Stimulated activated CD8-positive, alpha-beta memory T cell treated with anti-CD3 and anti-CD28 coated beads, Interleukin-7, amount 100 ng/mL, for 1 hour (primary cell): ENCODE measurements at places on chromosomes 2 and 18.

GRCh38 chr2:181614874-181615638 is 41.8 kb downstream of the CERKL start:
- DNase-seq, result no peak

- no peak for DNase-seq
Measured at GRCh38 chr2:10019602-10020400, 23.5 kb upstream of the KLF11 start.

DNA sequence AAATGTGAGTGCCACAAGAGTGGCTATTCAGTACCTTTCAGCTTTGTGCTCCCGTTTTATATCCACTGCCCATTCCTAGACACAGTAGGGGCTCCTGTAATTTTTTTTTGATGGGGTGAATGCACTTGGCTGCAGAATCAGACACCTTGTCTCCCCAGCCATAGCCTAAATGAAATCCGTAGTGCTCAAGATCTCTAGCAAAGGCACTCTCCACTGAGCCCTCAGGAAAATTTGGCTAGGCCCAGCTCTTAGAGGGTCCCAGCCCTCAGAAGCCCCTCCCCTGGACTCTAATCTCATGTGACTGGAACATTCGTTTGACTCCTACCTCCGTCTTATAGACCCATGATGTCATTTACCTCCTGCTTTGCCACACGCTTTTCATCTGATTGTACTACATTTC is 323.9 kb downstream of the SMAD2 start:
- DNase-seq, result no peak

DNA sequence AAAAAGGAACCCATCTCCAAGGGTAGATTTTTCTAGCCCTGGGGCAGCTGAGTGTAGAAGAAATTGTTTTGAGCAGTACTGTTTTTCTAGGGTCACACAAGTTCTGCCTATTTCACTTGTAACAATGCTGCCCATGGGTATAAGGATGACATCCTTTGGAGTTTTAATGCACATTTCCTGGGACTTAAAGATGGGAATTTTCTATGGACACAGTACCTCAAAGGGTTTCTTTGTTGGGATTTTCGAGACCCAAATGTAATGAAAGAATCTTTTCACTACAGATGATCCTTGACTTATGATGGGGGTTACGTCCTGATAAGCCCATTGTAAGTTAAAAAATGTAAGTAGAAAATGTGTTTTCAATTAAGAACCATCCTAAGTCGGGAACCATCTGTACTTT is 31.8 kb downstream of the CDC42EP3 start:
- no peak for DNase-seq

DNA sequence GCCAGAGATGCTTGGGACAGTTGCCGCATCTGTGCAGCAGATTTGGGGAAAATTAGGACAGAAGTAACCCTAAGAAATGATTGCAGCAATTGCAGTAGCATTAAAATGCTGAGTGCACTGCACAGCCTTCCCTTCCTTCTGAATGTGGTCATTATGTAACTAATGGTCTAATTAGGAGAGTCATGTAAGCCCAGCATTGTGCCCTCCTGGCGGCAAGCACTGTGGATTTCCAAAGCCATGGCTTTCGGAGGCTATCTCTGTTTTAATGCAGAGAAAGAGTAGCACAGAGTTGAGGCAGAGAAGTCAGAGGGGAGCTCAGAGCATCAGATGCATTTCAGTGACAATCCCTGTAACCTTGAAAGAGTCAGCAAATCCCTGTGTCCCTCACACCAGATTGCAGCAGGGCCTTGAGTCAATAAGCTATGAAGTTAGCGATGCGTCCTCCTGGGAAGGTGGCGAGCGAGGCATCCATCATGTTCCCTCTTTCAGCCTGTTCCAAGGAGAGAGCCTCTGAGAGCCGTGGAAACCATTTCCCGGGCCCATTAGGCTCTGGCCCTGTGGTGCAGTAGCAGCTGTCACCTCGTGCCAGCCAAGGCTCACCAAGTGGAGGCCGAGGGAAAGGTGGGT is 307.2 kb downstream of the FBXO15 start:
- no peak for DNase-seq

DNA sequence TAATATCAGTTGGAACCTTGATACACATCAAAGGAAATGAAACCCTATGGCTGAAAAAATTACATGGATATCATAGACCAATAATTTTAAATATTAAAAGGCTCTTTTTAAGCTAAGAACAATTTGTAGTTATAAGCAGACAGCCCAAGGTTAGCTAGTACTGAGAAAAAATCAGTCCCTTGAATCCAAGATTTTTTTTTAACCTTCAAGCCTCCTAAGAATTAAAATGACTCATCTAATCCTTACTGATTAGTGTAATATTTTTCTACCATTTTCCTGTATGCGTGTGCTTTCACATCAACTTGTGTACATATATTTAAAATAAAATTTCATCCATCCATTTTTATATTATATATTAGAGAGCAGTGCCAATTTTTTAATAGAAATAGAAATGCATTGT is 1004.9 kb upstream of the ZEB2 start:
- no peak for DNase-seq

DNA sequence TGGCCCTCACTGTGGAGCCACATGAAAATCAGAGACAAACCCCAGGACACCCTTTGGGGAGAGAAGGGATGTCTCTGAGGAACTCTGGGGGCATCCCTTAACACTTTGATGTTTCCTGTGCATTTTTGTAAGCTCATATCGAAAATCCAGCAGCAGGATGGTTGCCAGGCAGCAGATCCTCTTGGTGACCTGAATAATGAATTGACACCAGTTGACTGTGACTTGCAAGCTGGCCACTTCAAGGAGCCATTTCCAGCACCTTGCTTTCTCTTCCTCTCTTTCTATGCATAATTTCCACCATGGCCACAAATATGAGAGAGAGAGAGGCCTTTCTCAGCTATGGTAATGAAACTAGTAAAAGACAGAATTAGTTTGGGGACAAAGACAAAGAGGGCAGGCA is 91.7 kb downstream of the NRP2 start:
- no peak for DNase-seq

DNA sequence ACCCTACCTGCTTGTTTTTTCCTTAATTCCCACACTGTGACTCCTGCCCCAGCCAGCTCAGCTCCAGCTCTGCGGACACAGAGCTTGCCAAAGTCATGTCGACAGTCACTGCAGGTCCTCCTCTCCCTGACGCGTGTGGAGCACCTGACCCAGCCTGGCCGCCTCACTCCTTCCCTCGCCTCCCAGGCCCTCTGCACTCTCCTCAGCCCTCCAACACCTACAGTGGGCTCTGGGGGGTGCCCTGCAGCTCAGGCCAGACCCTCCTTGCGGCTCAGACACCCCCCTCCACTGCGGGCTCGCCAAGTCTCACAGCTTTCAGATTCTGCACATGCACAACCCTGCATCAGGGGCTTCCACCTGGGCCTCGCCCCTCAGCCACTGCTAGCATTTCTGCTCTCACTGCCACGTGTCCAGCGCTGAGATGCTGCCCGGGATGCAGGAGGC is 68.3 kb downstream of the NDUFA10 start:
- no peak for DNase-seq
